ENCODE measurements at places on chromosomes 2 and 18.
A peak's percentile ranks its signal among the peaks of the same experiment; 100 is the strongest.

DNA sequence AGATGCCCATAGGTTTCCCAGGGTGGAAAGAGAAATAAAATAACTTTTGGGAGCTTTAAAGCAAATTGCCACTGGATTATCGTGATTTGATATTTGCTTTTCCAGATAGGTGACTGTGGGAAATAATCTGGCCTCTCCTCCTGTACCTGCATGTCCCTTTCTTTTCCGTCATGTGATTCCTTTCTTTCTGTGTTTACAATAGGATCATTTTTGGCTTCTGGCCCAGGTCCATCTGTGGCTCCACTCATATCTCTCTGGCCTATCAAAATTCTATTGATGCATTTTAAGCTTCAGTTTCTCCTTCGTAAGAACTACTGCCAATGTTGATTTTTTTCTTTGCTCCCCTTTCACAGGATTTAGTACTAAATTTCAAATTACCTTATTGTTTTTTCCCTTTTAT, 153.6 kb downstream of the CCDC85A start:
- no peak for DNase-seq

DNA sequence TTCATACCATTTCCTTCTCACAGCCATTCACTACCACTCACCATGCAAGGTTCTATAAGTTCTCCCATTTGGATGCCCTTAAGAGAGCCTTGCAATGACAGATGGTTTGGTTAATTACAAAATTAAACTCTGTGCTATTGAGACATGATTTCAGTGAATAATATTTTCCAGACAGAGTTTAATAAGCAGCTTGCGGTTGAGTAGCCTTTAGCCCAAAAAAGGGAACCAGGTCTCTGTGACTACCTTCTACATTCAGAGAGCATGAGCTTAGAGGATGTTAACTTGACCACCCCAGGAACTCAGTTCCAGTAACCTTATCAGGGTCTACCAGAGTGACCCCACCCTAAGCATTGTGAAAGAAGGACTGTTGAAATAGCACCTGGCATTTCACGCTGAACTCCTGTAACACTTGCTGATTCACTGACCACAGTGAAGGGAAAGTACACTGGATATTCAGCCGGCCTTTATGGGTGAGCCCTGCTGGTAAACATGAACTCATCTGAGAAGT, 1173.1 kb upstream of the ZEB2 start:
- no peak for DNase-seq

DNA sequence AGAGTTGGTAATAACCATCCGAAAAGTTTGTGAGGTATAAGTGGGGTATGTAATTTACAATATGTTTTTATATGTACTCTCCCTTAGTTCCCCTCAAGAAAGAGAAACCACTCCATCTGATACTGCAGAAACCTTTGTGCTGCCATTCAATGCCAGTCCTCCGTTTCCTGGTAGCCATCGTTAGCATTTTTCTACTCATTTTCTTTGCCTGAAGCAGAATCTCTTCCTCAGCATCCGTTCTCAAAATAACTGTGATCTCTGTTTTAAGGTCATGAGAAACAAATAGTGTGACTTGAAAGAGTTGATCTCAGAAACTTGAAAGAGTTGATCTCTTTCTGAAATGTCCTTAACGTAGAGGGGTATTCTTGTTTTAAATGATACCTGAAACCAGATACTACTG, 996 bp downstream of the PTCD3 start:
- no peak for DNase-seq

DNA sequence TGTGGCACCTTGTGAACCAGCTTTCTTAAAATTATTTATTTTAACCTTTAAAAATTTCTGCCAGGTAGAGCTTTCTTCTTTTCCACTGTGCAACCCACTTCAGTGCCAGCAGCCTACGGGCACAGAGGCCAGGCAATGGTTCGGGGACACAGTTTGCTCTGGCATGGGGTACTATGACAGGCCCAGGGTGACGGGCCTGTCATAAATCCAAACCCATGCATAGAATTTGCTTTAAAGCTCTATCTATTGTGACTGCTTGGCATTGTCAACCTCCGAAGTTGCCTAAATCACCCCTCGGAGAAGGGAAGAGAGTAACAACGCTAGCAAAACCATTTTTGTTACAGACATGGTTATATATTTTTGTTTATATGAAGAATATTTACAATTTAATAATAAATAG, 1.5 kb downstream of the ODC1 start:
- no peak for DNase-seq

DNA sequence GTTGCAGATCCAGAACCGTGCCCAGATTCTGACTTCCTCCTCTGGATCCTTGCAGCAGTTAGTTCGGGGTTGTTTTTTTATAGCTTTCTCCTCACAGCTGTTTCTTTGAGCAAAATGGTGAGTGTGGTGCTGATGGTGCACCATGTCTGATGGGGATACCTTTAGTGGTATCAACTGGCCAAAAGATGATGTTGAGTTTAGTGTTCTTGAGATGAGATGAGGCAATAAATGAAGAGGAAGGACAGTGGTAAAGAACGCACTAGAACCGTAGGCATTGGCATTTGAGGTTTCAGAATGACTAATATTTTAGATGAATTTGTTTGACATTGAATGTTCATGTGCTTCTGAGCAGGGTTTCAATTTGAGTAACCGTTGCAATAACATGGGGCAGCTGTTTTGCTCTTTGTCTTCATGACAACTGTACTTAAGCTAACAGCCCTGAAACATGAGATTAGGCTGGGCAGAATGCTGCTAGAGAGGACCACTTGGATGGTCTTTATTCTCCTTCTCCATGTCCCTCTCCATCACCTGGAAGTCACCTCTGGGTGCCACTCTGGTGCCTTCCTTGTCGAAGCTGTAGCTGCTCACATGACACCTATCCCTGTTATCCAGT, 3.9 kb downstream of the CTLA4 start:
- DNase-seq: no peak

GRCh38 chr2:156753766-156754165, 317.6 kb downstream of the GPD2 start:
- DNase-seq: no peak

DNA sequence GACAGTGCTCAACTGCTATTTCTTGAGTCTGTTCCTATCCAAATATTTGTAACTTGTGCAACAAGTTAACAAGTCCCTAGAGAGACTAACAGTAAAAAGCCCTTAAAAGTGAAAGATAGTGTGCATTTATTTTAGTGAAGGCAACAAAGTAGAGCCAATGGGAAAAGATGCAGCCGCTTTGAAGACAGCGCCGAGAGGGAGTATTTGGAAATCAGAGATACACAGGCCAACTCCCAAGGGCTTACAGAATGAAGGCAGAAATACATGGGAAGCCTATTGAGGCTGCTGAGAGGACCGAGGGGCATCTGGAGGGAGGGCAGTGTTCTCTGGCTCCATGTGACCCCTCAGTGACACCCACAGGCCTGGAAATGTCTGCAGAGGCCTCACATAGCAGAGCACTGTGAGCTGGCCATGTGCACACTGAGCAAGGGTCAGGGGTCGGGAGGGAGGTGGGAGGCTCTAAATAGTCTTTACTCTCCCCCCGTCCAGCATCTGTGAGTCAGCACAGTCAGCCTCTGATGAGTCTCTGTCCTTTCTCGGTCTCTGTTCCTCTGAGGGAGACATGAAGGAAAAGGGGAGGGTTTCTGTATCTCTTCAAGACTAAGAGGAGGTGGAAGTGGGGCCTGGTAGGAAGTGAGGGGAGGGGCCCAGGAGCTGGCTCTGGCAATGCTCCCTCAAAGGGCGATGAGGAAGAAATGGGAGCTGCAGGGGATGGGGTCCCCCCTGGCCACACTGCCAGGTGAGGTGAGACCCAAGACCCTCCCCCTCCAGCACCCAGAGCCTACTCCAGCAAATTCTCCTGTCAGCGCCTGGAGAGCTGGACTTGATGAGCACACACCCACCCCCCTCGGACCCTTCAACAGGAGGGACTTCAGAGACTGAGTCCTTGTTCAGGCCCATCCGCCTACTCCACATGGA, 133.6 kb downstream of the SP3 start:
- no peak for DNase-seq

- DNase-seq: no peak
These were observed 34.5 kb upstream of the RAB31 start for GRCh38 chr18:9673296-9674251.

DNA sequence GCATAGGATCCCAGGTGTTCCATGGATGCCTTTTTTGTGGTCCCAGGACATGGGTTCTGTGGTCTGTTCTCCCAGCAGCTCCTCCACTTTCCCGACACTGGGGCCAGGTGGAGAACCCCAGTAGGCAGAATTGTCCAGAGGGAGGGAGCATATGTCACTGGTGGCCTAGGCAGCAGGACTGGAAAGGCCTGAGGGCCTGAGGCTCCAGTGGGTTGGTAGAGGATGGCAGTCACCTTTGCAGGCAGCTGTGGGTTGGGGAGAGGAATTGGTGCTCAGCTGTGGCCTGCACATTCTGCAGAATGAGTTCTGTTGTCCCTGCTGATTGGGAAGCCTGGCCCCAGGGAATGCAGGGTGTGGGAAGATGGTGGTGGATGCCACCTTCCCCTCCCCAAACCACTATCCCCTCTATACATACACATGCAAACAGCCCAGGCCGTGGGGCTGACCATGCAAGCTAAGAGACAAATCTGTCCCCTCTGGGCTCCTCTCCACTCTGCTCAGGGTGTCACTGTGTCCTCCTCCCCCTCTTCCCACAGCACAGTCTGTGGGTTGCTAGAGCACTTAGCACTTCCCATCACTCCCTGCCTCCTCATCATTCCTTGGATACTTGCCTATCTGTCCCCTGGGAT, 11.4 kb downstream of the CTIF start:
- no peak for DNase-seq

- DNase-seq: peak; percentile 6
These were observed 18.0 kb downstream of the REL start for GRCh38 chr2:60899230-60899891.

DNA sequence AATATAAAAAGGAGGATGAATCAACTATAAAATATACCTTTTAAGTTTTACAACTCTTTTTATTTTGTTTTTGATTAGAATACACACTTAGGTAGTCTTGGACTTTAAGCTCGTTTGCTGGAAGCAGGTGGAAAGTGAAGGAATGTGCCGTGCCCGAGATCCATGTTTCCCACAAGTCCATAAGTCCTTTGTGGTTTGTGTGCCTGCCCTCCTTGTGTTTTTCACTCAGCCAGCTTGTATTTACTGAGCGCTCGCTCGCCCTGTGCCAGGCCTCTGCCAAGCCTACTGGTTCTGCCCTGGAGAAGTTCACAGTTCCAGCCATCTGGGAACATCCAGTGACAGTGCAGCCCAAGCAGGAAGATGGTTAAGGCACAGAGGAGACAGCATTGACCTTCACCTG, 142.6 kb downstream of the MGAT5 start:
- DNase-seq: no peak

- no peak for DNase-seq
These were observed 268.9 kb downstream of the ADCYAP1 start for GRCh38 chr18:1173593-1173992.

- DNase-seq: no peak
These were observed 22.5 kb upstream of the CDKL4 start for GRCh38 chr2:39266139-39266805.

DNA sequence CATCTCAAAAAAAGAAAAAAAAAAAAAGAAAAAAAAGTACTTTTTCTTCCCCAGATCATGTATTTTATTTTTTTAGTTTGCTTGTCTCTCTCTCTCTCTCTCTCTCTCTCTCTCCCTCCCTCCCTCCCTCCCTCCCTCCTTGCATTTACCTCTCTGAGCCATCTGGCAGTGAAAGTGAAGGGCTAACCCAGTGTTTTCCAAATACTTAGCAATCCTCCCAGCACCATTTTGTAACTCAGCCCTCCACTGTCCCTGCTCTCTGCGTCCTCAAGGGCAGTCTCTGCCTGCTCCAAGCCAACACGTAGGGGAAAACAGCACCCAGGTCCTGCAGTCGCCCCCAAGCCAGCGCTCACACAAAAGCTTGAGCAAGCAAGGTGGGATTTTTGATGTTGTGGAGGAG, 19.6 kb upstream of the TEX44 start:
- DNase-seq: no peak

- no peak for DNase-seq
These were observed 62.7 kb downstream of the ADD2 start for GRCh38 chr2:70705160-70705850.

DNA sequence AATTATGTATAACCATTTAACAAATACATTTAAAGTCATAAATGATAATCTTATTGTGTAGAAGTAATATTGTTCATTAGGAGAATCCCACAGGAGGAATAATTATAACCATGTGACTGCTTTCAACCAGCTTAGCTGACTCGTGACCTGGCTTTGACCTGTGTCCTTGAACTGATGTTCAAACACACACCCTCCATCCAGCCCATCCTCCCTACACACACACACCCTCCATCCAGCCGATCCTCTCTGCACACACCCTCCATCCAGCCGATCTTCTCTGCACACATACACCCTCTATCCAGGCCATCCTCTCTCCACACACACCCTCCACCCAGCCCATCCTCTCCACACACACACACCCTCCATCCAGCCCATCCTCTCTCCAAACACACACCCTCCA, 83.5 kb downstream of the EIPR1 start:
- no peak for DNase-seq

DNA sequence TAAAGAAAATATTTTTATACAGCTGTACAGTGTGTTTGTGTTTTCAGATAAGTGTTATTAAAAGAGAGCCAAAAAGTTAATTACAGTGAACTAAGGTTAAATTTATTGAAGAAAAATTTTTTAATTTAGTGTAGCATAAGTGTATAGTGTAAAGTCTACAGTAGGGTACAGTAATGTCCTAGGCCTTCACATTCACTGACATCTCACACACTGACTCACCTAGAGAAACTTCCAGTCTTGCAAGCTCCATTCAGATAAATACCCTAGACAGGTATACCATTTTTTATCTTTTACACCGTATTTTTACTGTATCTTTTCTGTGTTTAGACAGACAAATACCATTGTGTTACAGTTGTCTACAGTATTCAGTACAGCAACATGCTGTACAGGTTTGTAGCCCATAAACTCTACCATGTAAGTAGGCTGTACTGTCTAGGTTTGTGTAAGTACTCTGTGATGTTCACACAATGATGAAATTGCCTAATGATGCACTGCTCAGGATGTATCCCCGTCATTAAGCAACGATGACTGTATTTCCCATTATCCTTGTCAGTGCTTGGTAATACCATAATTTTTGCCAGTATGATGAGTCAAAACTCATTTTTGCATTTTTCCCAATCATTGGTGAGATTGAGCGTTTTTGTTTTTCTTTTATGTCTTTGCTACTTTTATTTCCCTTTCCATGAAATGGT, 48.2 kb upstream of the B3GNT2 start:
- no peak for DNase-seq

DNA sequence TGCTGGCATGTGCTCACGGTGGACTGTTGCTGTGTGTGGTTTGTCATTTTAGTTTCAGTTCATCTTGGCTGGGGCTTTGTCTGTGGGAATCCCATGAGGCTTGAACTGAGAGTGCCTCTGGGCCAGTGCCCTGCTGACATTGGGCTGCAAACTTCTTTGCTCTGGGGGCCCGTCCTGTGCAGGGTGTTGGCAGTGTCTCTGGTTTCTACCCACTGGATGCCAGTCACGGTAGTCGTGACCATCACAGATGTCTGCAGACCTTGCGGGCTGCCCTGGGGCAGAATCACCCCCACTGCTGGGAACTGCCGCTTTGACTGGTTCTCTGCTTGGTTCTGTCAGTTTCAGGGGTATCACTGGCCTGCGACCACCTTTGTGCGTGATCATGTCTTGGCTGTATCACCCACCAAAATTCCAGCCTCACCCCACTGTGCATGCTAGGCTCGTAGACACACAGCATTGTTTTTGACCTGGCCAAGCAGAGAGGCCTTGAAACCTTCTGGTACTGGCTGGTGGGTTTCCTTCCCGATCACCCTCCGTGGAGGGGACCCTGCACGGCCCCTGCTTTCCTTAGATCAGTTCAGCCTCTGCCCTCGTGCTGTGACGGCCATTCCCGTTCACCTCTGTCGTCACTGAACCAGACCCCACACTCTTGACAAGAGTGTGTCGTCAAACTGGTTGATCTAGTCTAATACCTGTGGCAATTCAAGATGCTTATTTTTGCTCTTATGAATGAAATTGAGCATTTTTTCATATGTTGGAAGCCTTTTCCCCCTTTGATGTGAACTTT, 57.6 kb downstream of the KCNG2 start:
- no peak for DNase-seq

Data from activated CD4-positive, CD25-positive, alpha-beta regulatory T cell treated with anti-CD3 and anti-CD28 coated beads, Interleukin-2, amount 50 U/mL, for 16 hours (primary cell).